ENCODE measurements at places on chromosomes 5 and 9. TPM values are rescaled to one million over a fixed set of nuclear protein-coding genes. Genes with fewer than 3 reads are reported as not detected.

PSMD5 gene
- total RNA-seq, result 28.0 TPM

CAVIN4 gene
- 0.65 TPM for total RNA-seq

- no peak for DNase-seq
- H3K36me3 ChIP-seq, result no peaks in the 10 kb centered on the region
- no peak overlapping the region for H3K27ac ChIP-seq
- H3K27me3 ChIP-seq, result no peaks in the 10 kb centered on the region
Observed at GRCh38 chr9:133264235-133264764, 10.7 kb downstream of the ABO start.

DNA sequence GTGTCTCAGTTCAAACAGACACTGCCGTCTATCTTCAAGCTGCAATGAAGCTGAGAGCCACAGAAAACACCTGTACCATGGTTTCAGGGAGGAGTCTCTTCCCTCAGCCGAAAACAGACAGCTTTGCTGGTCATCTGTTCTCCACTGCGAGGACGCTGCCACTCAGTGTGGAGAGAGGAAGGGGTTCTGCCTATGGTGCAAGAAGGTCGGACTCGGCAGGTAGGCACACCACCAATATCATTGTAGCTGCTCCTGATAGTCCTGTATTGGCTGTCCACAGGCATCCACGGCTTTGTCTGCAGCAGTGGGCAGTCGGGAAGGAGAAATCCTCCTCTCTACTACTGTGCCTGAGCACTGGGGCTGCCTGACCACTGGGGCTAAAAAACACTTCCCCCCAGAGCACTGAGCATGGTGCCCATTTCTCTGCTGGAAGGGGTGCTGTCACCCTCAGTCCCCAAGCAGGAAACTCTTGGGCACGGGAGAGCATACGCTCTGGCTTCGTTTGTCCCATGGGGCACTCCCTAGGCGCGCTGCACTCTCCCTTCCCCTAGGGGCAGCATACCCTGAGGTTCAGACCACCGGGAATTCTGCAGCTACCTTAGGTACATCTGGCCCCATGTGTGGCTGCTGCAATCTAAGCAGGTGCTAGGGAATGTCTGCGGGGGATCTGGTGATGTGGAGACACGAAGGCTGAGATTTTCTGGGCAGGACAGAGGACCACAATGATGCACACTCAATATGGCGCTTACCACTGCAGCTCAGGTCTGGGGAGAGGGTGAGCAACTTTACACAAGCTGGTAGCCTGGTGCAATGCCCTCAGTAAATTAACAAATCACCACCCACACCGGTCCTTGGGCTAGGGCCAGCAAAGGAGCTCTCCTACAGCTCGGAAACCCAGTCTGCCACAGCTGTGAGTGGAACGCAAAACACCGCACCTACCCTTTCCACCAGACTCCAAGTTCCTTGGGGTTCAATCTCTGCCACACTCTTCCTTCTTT is 880.9 kb upstream of the SEMA6A start:
- H3K27me3 ChIP-seq, result no peaks in the 10 kb centered on the region
- H3K4me1 ChIP-seq, result peaks cover 5% of the 10 kb centered on the region
- no peak for DNase-seq
- no peaks in the 10 kb centered on the region for H3K36me3 ChIP-seq
- no peak overlapping the region for H3K27ac ChIP-seq

DNA sequence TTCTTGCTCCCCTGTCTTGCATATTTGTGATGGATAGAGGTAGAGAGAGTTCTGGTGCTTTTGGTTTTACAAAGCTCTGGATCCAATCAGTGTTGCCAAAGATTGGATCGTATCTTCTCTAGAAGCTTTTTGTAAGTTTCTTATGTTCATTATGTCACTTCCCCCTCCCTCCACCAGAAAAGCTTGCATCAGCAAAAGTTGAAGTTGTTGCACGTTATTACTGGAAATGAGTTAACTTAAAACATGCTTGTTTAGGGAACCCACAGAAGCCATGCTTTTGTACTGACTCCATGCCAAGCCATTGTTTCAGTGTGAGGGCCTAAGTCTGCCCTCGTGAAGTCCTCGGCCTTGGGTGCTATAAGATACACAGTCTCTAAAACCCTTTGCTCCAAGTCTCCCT is 186.5 kb downstream of the ERCC6L2 start:
- H3K4me1 ChIP-seq, result peaks cover 4% of the 10 kb centered on the region
- no peak for DNase-seq
- H3K27me3 ChIP-seq, result no peaks in the 10 kb centered on the region

- H3K36me3 ChIP-seq, result peaks cover 12% of the 10 kb centered on the region
- no peaks in the 10 kb centered on the region for H3K27me3 ChIP-seq
- DNase-seq, result no peak
- H3K4me3 ChIP-seq, result peak overlapping the region; percentile 67
- H3K27ac ChIP-seq, result peak overlapping the region; percentile 88
Observed at GRCh38 chr5:141848744-141849414, 29.3 kb downstream of the PCDH1 start.

DNA sequence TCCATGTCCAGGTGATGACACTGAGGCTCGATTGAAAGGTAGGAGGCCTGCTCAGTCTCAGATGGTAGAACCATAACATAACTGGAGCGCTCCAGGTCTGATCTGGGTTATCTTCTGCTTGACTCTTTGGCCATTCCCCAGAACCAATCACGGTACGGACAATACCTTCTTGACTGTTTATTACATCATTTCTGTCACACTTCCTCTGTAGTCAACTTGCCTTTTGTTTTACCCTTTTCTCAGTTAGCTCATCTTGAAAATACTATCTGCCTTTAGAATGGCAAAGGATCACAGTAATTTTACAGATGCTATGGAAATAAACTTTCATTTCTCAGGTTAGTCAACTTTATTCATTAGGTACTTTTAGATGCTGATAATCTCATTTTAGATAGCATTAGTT is 22.4 kb downstream of the GLRA1 start:
- no peak for DNase-seq
- no peaks in the 10 kb centered on the region for H3K27me3 ChIP-seq
- H3K27ac ChIP-seq, result no peak overlapping the region

DNA sequence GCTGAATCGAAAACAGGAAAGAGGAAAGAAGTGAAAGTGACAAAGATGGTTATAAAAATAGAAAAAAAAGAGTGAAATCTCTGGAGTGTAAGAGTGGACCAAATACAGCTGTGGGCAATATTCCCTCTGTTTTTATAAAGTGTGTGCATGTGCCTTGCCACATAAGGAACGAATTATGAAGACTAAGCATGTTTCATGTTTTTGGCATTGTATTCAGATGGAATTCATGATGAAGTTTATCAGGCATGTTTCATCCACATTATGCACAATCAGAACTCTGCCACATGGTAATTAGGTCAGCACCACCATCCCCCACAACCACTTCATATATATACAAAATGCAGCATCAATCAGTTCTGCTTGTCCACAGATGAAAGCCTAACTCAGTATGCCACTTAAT is 348.0 kb downstream of the ZNF608 start:
- no peak overlapping the region for H3K4me3 ChIP-seq
- no peak overlapping the region for H3K27ac ChIP-seq
- no peaks in the 10 kb centered on the region for H3K36me3 ChIP-seq
- DNase-seq, result no peak

DNA sequence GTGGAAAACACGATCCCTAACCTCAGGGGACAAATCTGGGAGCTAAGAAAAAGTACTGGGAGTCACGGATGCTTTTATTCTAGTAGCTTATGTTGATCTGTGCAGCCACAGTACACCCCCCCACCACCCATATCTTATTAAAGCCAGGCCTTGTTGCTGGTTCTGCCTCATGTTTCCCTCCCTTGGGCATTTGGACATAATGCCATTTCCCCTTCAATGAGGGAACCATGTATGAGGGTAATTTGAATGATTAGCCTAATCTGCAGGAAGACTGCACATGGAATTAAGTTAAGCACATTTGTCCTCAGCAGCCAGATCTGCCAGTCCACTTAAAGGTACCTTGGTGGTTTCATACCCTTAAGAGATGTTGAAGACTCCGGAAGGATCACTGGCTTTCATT is 102.0 kb downstream of the ARHGAP26 start:
- H3K36me3 ChIP-seq, result no peaks in the 10 kb centered on the region
- H3K27ac ChIP-seq, result no peak overlapping the region
- peaks cover 57% of the 10 kb centered on the region for H3K4me1 ChIP-seq
- no peak overlapping the region for H3K4me3 ChIP-seq
- H3K27me3 ChIP-seq, result no peaks in the 10 kb centered on the region

- peaks cover 26% of the 10 kb centered on the region for H3K4me1 ChIP-seq
- no peaks in the 10 kb centered on the region for H3K36me3 ChIP-seq
- no peak overlapping the region for H3K27ac ChIP-seq
Observed at GRCh38 chr5:145934276-145934675, 2.1 kb upstream of the SH3RF2 start.

DNA sequence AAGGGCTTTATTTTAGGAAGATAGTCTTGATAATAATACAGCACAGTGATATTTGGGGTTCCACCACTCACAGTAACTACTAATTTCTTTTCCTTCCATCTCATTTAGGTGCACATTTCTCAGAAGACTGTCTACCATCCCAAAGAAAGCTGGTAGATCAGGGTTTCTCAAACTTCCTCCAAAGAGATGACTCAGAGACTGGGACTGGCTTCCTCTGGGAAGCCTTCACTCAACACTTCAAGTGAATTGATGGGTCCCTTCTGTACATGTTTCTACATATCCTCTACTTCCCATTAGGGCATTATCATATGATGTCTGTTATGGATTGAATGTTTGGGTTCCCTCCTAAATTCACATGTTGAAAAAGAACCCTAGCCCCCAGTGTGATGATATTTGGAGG is 138.5 kb downstream of the SPOCK1 start:
- H3K27ac ChIP-seq, result no peak overlapping the region
- H3K27me3 ChIP-seq, result no peaks in the 10 kb centered on the region
- DNase-seq, result no peak
- peaks cover 8% of the 10 kb centered on the region for H3K4me1 ChIP-seq
- H3K36me3 ChIP-seq, result no peaks in the 10 kb centered on the region
- H3K4me3 ChIP-seq, result no peak overlapping the region

DNA sequence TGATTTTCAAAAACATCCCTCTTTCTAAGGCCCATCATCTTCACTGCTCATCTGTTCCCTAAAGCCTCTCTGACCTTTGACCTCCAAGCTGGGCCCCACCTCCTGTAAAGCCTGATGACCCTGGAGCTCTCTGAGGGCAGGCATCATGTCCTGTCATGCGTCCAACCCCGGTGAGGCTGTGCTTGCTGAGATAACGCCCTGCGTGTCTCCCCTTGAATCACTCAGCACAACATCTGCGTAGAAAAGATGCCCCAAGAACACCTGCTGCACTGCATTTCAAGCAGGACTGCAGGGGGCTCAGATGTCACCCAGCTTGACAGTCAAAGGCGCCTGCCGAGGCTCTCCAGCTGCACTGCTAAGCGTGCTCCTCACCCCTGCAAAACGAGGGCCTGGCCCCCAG is 78.0 kb downstream of the OTULIN start:
- H3K4me1 ChIP-seq, result peaks cover 15% of the 10 kb centered on the region
- no peak overlapping the region for H3K27ac ChIP-seq

DNA sequence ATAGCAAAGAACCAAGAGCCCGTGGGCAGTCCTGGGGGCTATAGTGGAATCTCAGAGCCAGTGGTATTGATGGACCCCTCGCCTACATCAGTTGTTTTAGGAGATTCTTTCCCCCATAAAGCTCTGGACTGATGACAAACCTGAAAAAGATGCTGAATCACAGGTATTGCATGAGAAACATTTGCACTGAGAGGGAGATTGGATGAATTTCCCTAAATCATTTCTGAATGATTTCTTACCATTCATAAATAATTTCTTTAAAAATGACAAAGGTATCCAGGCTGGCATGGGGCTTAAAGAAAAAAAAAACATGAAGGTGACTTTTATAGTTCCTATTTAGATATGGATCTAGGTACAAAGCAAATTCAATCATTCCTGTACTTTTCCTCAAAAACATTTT is 54.0 kb upstream of the SLIT3 start:
- peaks cover 6% of the 10 kb centered on the region for H3K4me1 ChIP-seq
- no peak overlapping the region for H3K27ac ChIP-seq
- DNase-seq, result no peak
- no peak overlapping the region for H3K4me3 ChIP-seq
- H3K36me3 ChIP-seq, result no peaks in the 10 kb centered on the region

DNA sequence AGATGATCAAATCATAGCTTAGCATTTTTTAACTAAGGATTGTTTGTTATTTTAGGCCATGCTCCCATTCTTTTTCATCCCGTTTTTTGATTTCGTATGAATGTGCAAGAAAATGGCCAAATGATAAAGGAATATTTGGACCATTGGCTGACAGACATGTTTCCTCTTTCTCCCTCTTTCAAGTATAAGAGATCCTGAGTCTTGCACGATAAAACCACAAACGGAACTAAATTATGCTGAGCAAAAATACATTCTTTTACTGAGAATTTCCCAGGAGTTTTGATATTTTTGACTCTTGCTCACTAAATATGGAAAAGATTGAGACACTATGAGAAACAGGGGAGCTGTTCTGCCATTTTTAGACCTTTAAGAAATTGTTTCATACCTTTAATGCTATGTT is 90.4 kb upstream of the KLF9 start:
- H3K27me3 ChIP-seq, result no peaks in the 10 kb centered on the region
- H3K4me3 ChIP-seq, result no peak overlapping the region
- no peaks in the 10 kb centered on the region for H3K36me3 ChIP-seq
- no peak for DNase-seq

DNA sequence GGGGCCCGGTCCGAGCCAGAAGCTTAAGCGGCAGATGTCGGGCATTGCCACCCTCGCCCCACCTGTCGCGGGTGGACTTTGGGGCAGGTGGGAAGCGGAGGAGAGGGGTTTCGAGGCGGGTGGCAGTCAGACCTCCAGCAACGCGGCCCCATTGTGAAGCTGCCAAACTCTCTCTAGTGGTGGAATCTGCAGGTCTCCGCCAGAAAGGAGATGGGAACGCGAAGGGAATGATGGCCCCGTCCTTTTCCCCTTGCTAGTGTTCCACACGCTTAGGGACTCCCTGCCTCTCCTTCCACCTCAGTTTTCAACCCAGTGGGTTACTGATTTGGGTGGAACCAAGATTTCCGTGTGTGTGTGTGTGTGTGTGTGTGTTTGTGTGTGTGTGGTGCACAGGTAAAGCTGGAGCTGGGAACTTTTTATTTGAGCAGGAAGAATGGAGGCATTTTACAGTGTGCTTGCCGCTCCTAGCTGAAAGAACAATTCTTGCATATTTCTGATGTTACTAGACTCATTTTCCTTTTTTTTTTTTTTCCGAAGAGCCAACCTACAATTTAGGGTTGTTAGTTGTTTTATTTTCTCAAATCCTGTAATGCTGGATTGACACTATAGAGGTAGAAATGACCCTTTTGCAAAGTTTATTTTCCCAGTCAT is 1.3 kb downstream of the MACIR start:
- no peaks in the 10 kb centered on the region for H3K36me3 ChIP-seq
- no peaks in the 10 kb centered on the region for H3K27me3 ChIP-seq
- H3K27ac ChIP-seq, result peak overlapping the region; percentile 82
- peaks cover 38% of the 10 kb centered on the region for H3K4me1 ChIP-seq
- no peak for DNase-seq
